ENCODE measurements at places on chromosomes 11 and 22.

DNA sequence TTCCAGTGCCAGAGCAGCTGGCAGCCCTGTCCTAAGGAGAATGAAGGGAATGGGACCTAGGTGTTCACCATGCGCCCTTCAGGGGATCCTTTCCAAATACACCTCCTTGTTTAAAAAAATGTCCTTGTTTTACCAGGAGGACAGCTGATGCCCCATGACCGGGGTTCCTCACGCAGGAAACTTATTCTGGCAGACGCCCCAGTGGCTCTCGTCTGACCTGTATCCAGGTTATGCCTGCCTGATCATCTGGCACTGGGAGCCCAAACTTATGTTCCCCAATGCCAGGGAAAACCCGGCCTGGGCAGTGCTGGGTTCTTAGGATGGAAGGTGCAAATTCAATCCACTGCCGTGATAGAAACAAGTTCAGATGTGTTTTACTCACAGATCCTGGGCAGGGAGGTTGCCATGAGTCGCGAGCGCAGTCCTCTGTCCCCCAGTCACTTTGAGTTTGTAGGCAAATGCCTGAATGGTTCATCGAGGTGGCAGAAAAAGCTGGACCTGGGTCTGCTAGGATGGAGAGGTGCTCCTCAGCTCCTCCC, 31.5 kb downstream of the MOV10L1 start:
- no peak for DNase-seq

DNA sequence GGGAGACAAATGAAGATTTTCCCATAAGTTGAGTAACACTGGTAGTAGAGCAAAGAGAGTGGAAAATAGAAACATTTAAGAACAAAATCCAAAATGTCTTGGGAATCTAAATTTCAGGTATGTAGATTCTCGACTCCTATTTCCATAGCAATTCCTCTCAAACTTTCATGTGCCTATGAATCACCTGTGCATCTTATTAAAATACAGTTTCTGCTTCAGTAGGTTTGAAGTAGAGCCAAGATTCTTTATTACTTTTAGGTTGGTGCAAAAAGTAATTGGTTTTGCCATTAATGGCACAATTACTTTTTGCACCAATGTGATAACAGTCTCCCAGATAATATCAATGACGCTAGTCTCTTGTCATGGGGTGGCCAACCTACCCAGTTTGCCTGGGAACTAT, 115.3 kb upstream of the SLC5A12 start:
- no peak for DNase-seq

- DNase-seq = peak; percentile 54
These were observed 41.0 kb upstream of the CD5 start for GRCh38 chr11:61061081-61061826.

GRCh38 chr11:125982348-125982730, 36.5 kb downstream of the VSIG10L2 start:
- DNase-seq = no peak

DNA sequence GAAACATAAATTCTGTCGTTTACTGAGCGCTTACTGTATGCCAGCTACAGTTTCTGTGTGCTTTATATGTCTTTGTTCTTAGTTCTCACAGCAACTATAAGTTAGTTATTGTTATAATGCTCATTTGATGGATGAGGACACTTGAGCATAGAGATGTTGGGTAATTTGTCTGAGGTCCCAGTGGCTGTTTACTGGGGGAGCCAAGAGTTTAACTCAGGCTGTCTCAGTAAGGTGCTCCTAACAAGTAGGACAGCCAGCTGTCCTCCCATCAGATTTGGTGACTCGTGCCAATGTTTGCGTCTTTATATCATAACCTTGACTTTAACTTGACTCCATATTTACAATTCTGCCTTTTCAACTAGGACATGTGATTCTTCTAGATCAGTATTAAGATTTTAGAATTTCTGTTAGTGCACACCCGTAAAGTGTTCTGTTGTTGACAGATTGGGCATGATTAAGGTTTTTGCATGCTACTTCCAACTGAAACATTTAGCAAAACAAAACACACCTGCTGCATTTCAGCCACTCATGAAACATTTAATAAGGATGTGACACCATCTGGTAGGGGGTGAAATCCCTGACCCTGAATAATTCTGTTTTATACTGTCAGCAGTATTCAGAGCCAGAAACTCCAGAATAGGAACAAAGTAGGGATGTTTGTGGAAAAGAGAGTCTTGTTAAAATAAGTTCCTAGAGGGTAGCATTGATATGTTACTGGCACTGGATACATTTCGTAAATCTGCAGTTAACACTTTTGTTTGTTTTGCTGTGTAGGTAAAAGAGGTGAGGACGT, 1.9 kb downstream of the REXO2 start:
- no peak for DNase-seq

- no peak for DNase-seq
These were observed 58.7 kb upstream of the NCAM1 start for GRCh38 chr11:112902361-112903011.

DNA sequence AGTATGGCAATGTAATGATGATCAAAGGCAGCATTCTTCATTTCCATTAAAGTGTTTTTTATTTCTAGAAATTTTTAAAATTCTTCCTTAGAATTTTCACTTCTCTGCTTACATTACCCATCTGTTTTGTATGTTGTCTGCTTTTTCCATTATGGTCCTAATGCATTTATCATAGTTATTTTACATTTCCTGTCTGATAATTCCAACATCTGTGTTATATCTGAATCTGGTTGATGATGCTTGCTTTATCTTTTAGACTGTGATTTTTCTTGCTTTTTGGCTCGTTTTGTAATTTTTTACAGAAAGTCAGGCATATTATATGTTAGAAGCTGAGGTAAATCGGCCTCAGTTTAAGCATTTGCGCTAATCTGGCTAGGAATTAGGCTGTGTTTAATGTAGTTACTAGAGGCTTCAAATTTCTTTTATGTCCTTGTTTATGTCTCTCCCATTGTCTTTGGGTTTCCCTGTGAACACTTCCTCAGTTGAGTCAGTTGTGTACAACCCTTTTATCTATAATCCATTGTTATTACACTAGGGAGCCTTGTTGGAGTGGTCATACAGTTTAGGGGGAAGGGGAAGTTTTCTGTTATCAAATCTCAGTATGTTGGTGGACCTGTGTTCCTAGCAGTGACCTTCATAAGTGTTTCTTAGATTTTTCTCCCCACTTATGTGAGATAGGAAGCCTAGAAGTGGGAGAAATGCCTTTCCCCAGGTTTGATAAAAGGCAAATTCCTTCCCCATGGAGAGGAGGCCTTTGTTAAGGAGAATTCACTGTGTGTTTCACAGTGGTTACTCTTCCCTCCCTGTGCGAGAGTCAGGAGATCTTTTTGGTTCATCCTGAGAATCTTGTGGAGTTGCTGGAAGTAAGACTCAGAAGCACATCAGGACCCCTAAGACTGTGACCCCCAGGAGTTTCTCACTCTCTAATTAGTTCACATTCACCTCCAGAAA, 437.5 kb downstream of the INSC start:
- no peak for DNase-seq

GRCh38 chr22:45125188-45125587, 38.5 kb upstream of the NUP50 start:
- no peak for DNase-seq

DNA sequence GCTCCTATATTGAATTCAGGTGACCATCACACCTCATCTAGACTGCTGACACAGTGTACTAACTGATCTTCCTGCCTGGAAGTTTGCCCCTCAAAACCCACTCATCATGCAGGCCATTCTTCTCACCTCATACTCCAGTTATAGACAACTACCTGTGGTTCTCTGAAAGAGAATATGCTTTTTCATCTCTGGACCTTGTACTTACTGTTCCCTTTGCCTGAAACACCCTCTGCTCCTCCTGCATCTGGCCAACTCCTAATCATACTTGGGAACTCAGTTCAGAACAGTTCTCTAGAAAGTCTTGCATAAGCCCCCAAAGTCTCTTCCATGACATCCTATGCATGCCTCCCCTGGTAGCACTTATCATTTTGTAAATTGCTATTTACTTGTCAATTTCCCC, 28.2 kb upstream of the P4HA3 start:
- no peak for DNase-seq

DNA sequence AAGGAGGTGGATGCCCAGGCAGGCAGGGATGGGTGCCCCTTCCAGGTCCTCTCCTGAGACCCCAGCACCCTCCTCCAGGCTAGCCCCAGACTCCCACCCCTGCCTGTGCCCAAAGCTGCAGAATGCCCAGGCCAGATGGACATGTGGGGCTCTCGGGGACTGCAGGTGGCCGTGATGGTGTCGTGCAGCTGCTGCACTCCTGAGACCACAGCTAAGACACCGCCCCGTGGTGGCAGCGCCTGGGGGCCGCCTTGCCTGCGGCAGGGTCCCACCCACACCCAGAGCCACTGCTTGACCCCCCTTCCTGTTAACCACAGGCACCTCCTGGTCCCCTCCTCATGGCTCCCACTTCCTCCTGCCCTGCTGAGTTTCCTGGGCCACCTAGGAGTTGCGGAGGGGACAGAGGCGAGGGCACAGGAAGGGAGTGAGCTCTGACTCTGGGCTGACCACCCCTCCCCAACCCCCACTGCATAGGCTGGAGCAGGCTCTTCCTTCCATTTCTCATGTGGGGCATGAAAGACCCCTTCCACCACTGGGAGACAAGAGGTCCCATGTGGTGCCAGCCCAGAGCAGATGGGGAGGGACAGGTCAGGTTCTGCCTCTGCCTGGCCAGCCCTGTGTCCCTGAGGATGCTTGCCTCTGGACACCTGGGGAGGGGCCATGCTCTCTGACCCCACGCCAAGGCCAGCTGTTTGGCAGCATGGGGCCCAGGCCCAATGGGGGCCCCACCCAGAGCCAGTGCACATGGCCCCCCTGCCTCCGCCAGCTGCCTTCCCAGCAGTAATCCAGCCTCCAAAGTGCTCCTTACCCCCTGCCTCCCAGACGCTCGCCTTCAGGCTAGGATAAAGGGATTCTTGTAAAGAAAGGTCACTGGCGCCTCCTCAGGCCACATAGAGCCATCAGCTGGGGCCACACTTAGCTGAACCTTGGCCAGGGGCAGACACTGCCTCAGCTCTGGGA, 29.3 kb downstream of the OSBPL5 start:
- DNase-seq = no peak

GRCh38 chr22:17303840-17304779, 65.2 kb upstream of the CECR2 start:
- DNase-seq = no peak

DNA sequence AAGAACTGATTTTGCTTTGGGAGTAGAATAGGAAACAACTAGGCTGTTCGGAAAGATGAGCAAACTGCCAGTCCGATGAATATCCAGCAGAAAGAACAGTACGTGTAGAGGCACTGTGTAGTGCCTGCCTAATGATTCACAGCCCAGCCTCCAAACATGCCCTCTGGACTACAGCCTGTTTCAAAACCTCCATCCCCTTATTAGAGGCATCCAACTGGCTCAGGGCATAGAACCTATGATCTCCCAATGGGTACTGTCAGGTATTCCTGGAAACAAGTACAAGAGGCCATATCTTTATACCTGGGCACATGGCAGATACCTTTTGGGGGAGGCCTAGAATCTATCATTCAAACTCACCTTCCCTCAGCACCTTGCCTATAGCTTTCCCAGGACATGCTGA, 4.9 kb downstream of the RRP8 start:
- DNase-seq = no peak

- DNase-seq = no peak
These were observed 32.2 kb downstream of the RPL3 start for GRCh38 chr22:39287076-39287725.

GRCh38 chr11:38718049-38718448, 2120.0 kb upstream of the RAG2 start:
- no peak for DNase-seq

DNA sequence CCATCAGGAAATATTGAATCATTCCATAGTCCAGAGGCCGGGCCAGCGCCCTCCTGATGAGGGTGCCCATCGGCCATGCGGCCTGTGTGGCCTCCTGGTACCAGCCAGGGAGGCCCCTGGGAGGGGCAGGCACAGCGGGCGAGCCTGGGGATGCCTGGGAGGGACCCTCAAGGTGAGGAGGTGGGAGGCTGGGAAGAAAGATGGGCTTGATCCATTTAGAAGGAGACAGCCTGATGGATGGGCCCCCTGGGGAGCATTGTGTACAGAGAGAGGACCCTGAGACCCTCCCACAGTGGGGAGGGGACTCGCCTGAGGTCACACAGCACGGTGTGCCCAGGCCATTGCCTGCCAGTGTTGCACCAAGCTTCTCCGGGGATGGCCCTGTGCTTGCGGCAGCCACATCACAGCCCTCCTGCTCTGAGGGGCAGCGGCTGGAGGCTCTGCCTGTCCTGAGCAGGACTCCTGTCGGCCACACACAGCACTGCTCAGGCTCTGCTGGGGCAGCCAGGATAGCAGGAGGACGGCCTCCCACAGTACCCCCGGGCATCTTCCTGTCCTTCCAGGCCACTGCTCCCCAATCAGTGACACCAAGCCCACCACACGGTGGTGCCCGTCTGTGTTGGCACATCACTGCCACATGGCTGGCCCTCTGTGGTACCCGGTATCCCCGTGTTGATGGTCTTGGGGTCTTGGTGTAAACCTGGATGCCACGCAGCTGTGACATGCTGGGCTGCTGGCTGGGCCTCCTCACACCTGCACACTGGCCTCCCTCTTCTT, 290.0 kb downstream of the TBC1D22A start:
- DNase-seq = no peak

GRCh38 chr11:102026217-102026616, 21.0 kb upstream of the CFAP300 start:
- no peak for DNase-seq

DNA sequence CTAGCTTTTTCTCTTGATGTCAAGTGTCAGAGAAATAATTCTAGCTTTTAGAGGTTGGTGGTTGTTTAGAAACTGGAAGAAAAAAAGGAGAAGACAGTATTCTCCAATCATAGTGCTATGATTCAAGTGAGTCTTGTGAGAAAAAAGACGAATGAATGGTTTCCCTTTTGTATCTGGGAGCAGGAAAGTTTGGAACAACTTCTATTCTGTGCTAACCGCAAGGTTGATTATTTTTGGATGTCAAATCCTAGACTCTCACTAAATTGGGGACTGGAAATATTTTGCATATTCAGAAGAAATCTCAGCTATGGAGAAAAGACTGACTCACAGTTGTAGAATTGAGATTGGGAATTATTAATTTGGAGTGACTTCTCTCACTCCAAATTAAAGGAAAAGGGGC, 69.2 kb downstream of the SYT13 start:
- DNase-seq = no peak

GRCh38 chr11:121282386-121282785, 10.2 kb upstream of the SC5D start:
- no peak for DNase-seq

DNA sequence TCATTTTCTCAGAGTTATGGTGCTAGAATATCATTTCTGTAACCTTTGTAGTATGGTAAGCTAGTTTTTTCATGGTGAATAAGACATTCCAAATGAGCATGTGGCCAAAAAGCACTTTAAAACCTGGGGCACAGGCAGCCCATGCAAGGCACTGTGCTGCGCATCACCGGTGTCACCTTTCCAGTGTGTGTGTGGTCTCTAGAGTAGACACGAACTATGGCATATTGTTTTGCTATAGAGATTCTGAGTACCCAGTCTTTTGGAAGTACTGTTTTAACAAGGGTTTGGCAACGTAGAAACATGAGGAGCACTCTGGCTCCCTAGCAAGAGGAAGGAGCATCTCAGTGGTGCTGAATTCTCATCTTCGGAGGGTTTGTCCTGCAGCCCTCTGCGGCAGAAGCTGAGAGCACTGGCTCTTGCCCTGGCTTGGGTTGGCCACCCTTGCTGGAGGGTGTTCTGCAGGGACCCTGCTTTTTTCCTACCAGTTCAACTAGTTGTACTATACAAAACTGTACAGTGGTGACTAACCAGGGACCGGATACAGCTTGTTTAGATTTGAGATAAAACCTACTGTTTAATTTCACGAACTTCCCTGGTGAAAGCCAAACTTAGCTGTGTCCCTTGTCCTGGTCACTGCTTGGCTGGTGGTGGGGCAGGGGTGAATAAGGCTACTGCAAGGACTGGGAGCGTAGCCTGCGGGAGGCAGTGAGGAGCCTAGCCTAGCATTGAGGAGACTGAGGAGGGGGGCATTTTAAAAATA, 135.7 kb downstream of the ATXN10 start:
- no peak for DNase-seq

Data from activated T-helper 1 cell treated with Interleukin-2 at 50 U/mL for 16 hours (primary cell).